Hepatocyte (in vitro differentiated cells): ENCODE measurements at places on chromosomes 1 and 21. TPM values are rescaled to one million over a fixed set of nuclear protein-coding genes. Genes with fewer than 3 reads are reported as not detected.

KLHDC9 gene
- 4.5 and 7.4 TPM in 2 replicates for polyA plus RNA-seq

FCRL2 gene
- not detected in 2 replicates for polyA plus RNA-seq

TDRD5 gene
- not detected in 2 replicates for polyA plus RNA-seq

KRTAP13-3 gene
- polyA plus RNA-seq = not detected in 2 replicates

LRRC71 gene
- polyA plus RNA-seq = not detected in 2 replicates

SERINC2 gene
- polyA plus RNA-seq = 154 and 164 TPM in 2 replicates

- no peak overlapping the region for H3K4me3 ChIP-seq
- no peaks in the 10 kb centered on the region for H3K27me3 ChIP-seq
- peaks cover 16% of the 10 kb centered on the region for H3K4me1 ChIP-seq
Measured at GRCh38 chr1:183283286-183283685, 97.2 kb downstream of the LAMC2 start.

- DNase-seq = peak; percentile 97
- H3K36me3 ChIP-seq = no peaks in the 10 kb centered on the region
- H3K27ac ChIP-seq = peak within 1 kb of the TSS; percentile 97
- peaks cover 16% of the 10 kb centered on the region for H3K4me1 ChIP-seq
- H3K4me3 ChIP-seq = peak within 1 kb of the TSS; percentile 89
Measured at GRCh38 chr1:193121616-193122593, at the start of gene CDC73. CDC73 (plus strand) TSS chr1:193122031; CDS start chr1:193122201, 170 bp downstream.

DNA sequence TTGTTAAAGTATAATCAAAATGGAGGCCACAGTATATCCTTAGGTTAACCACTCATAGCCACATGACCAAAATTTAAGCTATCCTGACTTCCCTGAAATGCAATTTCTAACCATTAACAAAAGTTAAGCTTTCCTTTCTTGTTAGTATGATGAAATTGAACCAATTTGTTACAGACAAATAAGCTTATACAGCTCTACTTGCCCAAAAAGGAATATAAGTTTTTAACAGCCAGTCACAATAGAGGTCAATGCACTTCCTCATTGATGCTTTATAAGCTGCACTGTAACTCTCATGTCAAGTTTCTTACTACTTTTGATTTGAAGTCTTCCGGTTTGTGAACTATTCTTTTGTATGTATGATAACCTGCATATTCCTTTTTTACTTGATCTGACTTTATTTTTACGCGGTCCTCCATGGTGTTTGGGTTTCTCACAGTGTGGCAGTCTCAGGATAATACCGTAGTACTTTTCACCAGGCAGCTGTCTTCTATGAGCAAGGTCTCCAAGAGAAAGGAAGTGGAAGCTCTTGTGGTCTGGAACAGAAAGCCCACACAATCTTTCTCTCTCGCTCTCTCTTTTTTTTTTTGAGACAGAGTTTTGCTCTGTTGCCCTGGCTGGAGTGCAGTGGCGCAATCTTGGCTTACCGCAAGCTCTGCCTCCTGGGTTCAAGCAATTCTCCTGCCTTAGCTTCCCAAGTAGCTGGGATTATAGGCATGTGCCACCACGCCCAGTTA is 331.6 kb downstream of the SRGAP2C start:
- no peaks in the 10 kb centered on the region for H3K36me3 ChIP-seq
- peaks cover 3% of the 10 kb centered on the region for H3K27me3 ChIP-seq
- no peak for DNase-seq
- no peak overlapping the region for H3K4me3 ChIP-seq
- H3K27ac ChIP-seq = no peak overlapping the region

DNA sequence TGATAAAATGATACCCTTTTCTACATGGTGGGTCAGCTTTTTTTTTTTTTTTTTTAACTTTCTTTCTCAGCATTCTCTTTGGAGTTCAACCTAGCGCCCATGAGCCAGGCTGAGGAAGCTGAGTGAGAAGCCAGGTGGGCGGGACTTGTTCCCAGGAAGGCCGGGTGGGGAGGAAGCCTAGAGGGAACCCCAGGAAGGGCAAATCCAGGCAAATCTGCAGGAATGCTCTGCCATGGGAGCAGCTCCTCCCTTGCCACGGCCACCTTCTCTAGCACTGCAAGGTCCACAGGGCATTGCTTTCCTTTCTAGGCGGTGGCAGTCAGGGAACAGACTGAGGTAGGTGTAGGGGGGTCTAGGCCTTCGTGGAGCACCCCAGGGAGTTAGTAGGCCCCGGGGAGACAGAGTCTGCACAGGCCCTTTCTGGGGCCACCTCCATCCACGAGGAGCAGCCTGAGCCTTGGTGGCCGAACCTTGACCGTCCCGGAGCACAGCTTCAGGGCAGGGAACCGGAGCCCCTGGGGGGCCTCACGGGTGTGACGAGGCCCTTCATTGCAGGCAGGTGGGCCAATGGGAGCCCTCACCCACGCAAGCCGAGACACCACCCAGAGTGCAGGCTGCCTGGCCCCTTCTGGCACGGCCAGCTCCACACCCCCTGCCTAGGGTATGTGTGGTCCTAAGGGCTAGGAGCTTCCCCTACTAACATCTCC is 18.2 kb upstream of the CCDC27 start:
- H3K27me3 ChIP-seq = no peaks in the 10 kb centered on the region
- H3K4me3 ChIP-seq = no peak overlapping the region
- no peaks in the 10 kb centered on the region for H3K4me1 ChIP-seq
- DNase-seq = no peak
- no peak overlapping the region for H3K27ac ChIP-seq

- no peak overlapping the region for H3K27ac ChIP-seq
- H3K4me3 ChIP-seq = no peak overlapping the region
- peak; percentile 35 for DNase-seq
- no peaks in the 10 kb centered on the region for H3K27me3 ChIP-seq
- H3K36me3 ChIP-seq = no peaks in the 10 kb centered on the region
- no peaks in the 10 kb centered on the region for H3K4me1 ChIP-seq
Measured at GRCh38 chr1:62356257-62356835, 37.1 kb upstream of the KANK4 start.

DNA sequence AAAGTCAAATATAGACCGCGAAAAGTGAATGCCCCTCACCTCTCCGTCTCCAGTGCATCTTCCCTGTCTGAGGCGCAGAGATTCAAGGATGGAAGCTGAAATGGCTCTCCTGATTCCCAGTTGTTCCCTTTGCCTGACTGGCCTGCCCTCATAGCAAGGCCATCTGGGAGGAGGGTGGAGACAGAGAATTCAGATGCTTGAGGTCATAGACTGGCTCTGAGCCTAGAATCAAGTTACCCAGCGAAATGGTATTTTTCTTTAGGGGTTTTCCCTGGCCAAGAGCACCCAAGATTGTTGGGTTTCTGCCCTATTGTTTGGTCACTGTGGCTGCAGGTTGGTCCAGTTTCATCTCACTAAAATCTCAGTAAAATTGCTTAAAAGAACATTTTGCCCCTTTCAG is 7.2 kb downstream of the METTL13 start:
- H3K4me3 ChIP-seq = no peak overlapping the region
- no peaks in the 10 kb centered on the region for H3K36me3 ChIP-seq
- no peaks in the 10 kb centered on the region for H3K27me3 ChIP-seq
- H3K27ac ChIP-seq = no peak overlapping the region
- H3K4me1 ChIP-seq = no peaks in the 10 kb centered on the region

GRCh38 chr1:7335224-7335879 is 435.7 kb upstream of the VAMP3 start:
- no peaks in the 10 kb centered on the region for H3K36me3 ChIP-seq
- H3K4me3 ChIP-seq = no peak overlapping the region
- no peaks in the 10 kb centered on the region for H3K27me3 ChIP-seq

DNA sequence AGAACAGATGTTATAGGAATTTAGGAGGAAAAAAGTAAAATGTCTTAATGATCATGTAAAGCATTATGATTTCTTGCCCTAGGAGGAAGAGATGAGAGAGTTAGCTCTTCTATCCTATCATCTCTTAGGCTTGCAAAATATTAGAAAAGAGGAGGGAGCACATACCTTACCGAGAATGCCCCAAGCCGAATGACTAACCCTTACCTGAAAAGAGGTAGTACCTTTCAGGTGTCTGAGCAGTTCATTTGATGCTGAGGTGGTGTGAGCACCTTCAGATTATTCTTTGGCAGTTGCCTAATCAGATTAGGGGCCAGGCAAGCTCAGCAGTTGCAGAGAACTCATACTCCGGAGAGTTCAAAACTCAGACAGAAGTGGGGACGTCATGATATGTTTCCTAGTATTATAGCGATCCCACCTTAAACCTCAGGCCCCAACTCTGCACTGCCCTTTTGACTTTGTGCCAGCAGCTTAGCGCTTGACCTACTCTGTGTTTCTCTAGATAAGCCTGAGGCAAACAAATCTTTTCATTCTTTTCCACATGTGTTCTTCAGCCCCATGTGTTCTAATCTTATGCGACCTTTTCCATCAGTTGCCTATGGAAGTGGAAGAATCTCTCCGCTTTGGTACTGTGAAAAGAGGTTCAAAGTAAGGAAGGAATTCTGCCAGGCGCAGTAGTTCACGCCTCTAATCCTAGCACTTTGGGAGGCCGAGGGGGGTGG is 52.5 kb downstream of the ATP2B4 start:
- no peak for DNase-seq
- H3K27me3 ChIP-seq = no peaks in the 10 kb centered on the region
- no peaks in the 10 kb centered on the region for H3K4me1 ChIP-seq
- no peak overlapping the region for H3K4me3 ChIP-seq

DNA sequence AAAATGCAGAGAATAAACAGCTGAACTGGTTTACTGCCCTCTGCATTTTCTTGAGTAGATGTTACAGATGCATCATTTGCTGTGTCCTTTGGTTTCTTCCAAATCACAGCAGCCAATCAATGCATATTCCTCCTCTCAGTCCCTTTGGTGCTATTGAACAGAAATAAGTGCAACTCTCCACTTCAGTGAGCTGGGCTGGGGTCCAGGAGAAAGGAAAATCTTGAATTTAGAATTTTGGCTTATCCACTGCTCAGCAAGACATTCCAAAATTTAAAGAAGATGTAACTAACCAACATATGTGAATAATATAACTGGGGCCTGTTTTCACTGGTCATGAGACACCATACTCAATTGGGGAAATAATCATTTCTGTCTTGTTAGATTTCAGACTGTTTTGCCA is 39.2 kb downstream of the PRMT6 start:
- H3K36me3 ChIP-seq = no peaks in the 10 kb centered on the region
- no peaks in the 10 kb centered on the region for H3K4me1 ChIP-seq
- no peak overlapping the region for H3K27ac ChIP-seq
- no peak overlapping the region for H3K4me3 ChIP-seq
- no peak for DNase-seq

GRCh38 chr21:15514073-15514946 is 215.5 kb upstream of the USP25 start:
- H3K27ac ChIP-seq = peak overlapping the region; percentile 49
- DNase-seq = peak; percentile 40
- H3K4me1 ChIP-seq = no peaks in the 10 kb centered on the region
- H3K27me3 ChIP-seq = no peaks in the 10 kb centered on the region
- no peak overlapping the region for H3K4me3 ChIP-seq

GRCh38 chr1:202029171-202029665 is 18.8 kb downstream of the ELF3 start:
- peak overlapping the region; percentile 28 for H3K27ac ChIP-seq
- no peaks in the 10 kb centered on the region for H3K36me3 ChIP-seq
- DNase-seq = no peak
- no peak overlapping the region for H3K4me3 ChIP-seq
